ENCODE measurements at places on chromosomes 13 and 19.

GRCh38 chr19:15187026-15188007, 13.5 kb downstream of the NOTCH3 start:
- no peak for DNase-seq

DNA sequence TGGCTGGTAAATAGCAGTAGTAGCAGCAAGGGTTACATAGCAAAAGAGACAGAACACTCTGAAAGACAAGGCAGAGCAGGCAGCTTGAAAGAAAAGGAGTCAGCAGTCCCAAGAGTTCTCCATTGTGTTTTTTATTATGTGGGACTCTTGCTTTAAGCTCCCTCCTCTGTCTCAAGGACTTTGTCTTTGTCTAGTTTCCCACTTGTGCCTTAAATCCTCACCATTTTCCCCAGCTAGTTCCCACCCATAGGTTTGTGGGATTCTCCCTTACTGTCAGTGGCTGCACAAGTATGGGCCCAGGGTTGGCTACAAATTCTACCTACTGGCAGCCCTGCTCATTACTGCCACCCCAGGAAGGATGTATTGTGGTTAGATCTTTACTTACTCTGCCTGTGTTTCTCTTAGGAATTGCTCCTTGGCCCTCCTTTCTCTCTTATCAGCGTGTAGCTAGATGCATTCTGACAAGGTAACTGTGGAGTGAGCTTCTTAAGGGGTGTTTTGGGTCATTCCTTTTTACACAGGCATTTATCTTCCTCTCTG, 413.4 kb upstream of the PCDH9 start:
- no peak for DNase-seq

DNA sequence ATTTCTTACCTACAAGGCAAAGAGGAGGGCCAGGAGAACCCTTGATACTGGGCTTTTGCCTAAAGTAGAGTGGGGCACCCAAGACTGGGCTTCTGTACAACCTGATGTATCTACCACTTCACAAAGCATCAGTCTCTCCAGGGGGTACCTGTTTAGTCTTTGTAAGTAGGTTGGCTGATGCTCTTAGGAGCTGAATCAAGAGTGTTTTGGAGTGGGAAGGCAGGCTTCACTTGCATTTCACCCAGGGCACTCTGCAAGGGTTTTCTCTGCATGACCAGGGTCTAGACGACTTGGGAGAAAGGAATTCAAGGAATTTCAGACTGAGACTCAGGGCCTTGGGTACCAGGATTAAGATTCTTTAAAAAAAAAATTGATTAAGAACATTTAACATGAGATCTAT, 361.5 kb downstream of the RFC3 start:
- no peak for DNase-seq

DNA sequence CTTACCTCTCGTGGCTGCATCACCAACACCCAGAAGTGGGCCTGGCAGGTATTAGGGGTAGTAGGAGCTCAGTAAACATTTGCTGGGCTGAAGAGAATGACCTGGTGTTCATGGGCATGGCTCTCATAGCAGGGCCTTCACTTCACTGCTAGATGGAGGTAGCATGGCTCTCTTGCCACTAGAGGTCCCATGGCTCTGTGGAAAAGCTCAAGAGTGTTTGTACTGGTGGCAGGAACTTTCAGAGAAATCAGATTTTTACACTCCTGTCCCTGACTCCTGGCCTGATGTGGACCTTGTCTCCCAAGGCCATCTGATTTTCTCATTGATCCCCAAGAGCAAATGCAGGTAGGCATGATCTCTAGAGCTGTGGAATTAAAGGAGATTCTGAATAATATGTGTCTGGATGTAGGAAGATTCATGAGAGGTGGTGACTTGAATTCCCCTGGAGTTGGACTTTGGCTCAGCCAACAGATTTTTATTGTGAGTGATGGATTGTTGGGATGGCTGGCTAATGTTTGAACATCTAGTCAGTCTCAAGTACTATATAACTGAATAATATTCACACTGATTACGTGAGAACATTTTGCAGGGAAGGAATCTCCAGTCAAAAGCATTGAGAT, 5.7 kb downstream of the ZNF574 start:
- DNase-seq, result no peak

DNA sequence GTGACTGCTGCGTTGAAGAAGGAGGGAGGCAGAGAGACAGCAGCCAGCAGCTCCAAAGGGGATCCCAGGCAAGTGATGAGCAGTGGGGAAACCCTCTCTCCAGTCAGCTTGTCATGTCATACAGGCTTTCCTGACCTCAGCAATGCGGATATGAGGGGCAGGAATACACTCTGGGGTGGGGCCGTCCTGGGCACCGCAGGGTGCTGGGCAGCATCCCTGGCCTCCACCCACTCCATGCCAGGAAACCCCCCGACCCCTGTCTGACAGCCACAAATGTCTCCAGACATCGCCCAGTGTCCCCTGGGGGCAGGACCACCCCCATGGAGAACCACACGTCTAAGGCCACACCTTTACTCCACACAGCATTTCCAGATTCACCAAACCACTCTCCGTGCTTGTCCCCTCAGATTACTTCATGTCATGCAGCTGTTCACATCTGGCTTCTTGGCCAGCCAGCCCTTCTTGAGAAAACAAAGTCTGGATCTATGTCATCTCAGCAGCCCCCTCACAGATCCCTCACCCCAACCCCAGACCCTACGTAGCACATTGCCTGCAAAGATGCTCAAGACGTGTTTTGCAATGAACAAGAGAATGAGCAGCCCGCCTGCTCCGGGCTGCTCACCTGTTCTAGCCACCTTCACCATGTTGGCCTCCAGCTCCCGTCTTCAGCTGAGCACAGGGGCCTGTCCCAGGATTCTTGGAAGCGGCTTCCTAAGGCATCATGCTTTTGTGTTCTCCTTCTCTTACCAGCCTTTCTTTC, 46.5 kb downstream of the RFX2 start:
- DNase-seq, result no peak
